Stimulated activated CD4-positive, alpha-beta T cell treated with anti-CD3 and anti-CD28 coated beads, TNF-alpha, amount 100 ng/mL, for 1 hour (primary cell): ENCODE measurements at places on chromosomes 6 and 20.

DNA sequence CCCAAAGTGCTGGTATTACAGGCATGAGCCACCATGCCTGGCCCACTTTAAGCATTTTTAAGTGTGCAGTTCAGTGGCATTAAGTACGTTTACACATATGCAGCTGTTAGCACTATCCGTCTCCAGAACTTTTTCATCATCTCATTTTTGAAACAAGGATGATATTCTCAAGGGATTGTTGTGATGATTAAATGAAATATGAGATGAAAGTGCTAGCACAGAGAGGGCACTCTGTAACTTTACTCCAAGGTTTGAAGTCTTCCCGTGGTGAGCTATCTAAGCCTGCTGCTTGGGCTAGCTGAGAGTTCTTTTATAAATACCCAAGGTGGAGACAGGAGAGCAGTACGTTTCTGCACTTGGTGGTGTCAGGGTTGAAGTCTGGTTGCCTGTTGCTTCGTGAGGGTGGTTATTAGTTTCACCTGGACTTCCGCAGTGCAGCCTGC, 6.6 kb downstream of the TM9SF4 start:
- DNase-seq = no peak

- no peak for DNase-seq
Observed at GRCh38 chr20:5469111-5469510, 152.4 kb upstream of the PROKR2 start.

DNA sequence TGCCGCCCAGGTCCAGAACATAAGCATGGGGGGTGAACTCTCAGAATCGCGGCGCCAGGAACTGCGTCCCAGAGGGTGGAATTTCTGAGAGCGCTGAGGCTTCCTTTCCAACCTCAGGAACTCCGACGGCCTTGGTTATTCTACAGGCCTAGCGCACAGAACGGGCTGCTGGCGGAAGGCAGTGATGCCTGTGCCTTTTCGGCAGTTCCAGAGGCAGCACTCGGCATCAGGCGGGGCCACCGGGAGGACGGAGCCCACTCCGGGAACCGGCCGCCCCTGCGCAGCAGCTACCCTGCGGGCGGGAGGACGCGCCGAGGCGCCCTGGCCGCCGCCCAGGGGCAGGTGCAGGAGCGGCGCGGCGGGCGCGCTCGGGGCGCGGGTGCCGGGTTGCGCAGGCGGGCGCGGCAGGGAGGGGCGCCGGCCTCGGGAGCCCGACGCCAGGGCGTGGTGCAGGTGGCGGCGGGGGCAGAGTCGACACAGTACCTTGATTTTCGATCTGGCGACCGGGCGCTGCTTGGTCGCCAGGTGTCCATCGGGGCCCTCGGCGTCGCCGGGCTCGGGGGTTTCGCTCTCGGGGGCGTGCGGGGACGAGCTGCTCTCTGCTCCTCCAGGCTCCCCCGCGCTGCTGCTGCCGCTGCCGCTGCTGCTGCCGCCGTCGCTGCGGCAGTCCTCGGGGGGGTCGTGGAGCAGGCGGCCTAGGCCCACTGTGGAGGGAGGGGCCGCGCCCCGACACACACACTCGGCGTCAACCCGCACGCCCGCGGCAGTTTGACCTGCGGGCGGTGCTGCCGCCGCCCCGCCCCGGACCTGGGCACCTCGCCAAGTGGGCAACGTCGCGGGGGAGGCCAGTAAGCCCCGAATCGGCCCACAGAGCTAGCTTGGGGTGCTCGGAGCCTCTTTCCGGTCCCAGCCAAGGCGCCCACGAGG, 1.3 kb downstream of the OVOL2 start:
- DNase-seq = no peak

DNA sequence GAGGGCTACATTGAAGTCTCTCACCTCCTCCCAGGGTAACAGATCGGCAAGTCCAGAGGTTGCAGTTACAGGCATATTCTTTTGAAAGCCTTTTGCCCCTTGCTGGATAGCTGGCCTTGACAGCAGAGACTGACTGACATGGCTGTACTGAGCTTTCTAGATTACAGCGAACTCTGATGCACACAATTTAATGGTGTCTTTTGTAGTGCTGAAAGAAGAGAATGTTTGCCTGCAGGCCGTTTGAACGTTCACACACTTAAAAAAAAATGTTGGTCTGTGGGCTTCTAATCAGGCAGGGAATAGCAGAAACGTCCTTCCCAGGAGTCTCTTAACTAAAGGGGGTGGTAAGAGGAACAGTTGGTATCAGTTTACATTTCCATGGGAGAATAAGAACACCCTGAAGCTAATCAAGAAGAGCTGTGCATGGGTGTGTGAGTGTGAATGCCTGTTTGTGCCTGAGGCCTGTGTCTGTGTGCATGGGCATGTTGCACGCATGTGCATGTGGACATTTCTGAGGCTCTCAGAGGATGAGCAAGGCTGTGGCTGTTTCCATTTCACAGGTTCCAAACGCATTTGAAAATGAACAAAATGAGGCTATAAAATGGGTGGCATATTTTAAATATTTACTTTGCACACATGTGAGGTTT, 213.9 kb upstream of the SSTR4 start:
- no peak for DNase-seq

GRCh38 chr6:157667211-157668008, 155.6 kb upstream of the SNX9 start:
- DNase-seq = no peak

DNA sequence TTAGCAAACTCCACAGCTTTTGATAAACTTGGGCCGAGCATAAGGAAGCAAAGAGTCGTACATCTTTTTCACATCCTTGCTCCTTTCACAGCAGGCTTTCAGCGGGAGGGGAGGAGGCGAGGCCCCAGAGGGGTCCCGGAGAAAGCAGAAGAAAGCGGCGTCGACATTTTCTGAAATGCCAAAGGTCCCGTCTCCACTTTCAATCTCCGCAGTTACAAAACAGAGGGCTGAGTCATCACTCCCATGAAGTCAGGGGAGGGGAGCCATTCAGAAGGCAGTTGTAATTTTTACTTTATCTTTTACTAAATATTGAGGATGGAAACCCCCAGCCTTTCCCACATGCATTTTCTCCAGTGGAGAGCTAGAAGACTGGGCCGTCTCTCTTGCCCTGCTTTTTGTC, 174.2 kb upstream of the THBS2 start:
- DNase-seq = no peak

- no peak for DNase-seq
Observed at GRCh38 chr20:63711085-63711645, 3.3 kb downstream of the ZGPAT start.

DNA sequence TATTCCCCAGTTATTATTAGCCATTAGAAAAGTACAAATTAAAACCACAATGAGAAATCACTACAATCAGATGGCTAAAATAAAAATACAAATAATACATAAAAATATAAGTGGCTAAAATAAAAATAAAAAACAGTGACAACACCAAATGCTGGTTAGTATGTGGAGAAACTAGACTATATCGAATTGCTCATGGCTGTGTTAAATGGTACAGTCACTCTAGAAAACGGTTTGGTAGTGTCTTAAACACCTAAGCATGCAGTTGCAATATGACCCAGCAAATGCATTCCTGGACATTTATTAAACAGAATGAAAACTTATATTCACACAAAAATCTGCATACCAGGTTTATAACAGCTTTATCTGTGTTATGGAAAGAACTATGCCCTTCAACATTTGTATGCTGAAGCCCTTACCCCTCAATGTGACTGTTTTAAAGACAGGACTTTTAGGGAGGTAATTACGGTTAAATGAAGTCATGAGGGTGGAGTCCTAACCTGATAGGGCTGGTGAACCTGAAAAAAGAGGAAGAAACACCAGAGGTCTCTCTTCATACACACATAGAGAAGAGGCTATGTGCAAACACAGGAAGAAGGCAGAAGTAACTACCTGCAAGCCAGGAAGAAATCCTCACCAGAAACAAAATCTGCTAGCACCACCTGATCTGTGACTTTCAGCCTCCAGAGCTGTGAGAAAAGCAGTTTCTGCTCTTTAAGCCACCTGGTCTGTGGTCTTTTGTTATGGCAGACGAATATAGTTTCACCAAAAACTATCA, 84.9 kb downstream of the ASCC3 start:
- DNase-seq = no peak

- DNase-seq = no peak
Observed at GRCh38 chr6:139764498-139764986, 390.1 kb upstream of the CITED2 start.

DNA sequence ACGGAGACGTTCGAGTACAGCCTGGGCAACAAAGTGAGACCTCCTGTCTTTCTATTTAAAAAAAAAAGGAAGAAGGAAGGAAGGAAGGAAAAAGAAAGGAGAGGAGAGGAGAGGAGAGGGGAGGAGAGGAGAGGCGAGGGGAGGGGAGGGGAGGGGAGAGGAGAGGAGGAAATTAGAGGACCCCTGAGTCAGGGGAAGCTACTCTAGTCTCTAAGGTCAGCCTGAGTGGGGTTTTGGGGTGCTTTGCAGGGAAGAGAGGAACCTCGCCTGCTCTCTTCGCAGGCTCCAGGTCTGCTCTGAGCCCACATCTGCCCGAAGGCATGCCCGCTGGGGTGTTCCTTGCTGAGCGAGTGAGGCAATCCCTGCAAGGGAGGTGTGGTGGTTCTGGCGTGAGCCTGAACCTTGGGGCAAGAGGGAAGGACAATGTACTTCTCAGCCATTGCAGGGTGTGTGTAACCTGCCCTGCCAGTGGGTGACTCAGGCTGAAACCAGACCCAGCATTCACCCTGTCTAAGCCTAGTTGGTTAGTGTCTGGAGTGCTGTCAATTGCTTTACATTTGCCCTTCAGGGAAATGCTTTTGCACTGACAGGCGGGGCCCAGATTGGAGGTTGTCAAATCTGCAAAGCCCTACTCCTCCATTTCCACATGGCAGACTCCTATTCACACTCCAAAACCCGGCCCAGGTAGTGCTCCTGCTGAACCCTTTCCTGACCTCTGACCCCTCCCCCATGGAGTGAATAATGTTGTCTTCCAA, 15.3 kb upstream of the MMP9 start:
- no peak for DNase-seq
